ENCODE measurements at places on chromosomes 5 and 9.

DNA sequence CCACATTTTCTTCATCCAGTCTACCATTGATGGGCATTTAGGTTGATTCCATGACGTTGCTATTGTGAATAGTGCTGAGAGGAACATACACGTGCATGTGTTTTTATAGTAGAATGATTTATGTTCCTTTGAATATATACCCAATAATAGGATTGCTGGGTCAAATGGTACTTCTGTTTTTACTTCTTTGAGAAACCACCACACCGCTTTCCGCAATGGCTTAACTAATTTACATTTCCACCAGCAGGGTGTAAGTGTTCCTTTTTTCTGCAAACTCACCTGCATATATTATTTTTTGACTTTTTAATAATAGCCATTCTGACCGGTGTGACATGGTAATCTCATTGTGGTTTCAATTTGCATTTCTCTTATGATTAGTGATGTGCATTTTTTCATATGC, 82.2 kb upstream of the RFX3 start:
- DNase-seq: no peak

GRCh38 chr9:89718176-89718575, 113.4 kb downstream of the GADD45G start:
- DNase-seq: no peak

- DNase-seq: no peak
Observed at GRCh38 chr5:10416868-10417267, 24.8 kb upstream of the ROPN1L start.

- no peak for DNase-seq
Observed at GRCh38 chr5:131534974-131535373, 100.1 kb downstream of the RAPGEF6 start.

- no peak for DNase-seq
Observed at GRCh38 chr5:113273948-113274347, 160.8 kb downstream of the TSSK1B start.

GRCh38 chr5:89123581-89123980, 240.6 kb upstream of the MEF2C start:
- DNase-seq: no peak

- peak; percentile 37 for DNase-seq
Observed at GRCh38 chr9:92738661-92739081, 26.0 kb downstream of the BICD2 start.

DNA sequence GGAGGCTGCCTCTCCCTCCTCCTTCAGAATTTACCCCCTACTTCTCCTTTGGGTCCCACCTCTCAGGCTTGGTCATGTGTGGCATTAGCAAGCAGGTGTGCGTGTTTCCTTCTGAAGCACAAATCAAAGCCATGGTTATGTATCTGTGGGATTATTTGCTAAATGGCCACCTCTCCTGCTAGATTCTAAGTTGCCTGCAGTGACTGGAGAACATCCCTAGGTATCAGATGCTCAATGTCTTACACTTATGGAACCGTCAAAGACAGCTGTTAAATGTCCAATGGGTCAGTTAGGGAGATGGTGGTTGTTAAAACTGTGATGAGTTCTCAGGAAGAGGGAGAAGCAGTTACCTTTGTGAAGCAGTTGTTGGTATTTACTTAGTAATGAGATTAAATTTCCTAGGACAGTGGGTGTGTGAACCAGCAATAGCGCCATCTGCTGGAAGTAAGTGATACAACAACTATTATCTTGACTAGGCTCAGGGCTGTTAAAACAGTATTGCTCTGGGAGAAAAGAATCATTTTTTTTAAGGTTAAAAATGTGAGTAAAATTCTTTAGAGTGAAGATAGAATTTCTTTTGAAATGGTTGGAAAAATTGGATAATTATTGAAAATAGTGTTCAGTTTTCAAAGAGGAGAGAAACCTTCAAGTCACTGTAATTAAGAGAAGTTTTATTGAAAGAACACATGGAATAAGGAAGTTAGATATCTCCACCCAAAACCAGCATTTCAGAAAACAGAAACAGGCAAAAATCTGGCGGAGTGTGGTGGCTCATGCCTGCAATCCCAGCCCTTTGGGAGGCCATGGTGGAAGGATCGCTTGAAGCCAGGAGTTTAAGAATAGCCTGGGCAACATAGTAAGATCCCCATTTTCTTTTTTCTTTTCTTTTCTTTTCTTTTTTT, 71.3 kb downstream of the TMC1 start:
- DNase-seq: no peak

- DNase-seq: no peak
Observed at GRCh38 chr9:1320607-1321195, 270.5 kb downstream of the DMRT2 start.

GRCh38 chr9:32867026-32867425, 83.7 kb downstream of the TMEM215 start:
- DNase-seq: no peak

GRCh38 chr9:77981332-77981731, 50.3 kb downstream of the GNAQ start:
- DNase-seq: peak; percentile 80

DNA sequence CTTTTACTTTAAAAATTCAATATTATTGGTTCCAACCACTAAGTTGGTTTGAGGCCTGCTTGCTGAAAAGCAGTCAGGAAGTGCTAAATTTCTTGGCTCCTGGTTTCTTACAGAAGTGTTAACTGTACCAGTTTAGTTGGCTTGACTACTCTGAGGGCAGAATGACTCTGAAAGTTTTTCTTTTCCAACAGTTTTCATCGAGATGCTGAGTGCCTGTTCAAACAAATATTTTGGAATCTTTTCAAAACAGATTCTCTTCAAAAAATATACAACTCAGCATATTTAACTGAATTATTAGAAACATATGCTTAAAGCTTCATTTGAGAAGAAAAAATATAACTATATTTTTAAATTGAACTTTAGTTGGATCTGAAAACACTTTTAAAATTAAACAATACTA, 37.0 kb downstream of the SLC38A9 start:
- no peak for DNase-seq

DNA sequence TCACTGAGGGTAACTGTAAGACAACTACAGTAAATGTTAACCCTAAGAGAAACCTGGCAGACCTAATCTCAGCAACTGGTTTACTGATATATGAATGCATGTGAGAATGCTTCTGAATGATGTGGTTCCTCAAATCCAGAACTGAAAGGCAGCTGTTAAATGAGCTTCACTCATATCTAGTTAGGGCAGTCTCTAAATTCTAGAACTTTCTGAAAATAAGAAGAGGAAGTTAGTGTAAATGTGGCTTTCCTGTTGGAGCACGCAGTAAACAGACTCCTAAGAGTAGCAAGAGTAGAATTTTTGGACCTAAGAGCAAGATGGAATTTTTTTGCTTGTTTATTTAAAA, 117.9 kb upstream of the KCNN2 start:
- no peak for DNase-seq

GRCh38 chr5:59066367-59067163, 483.7 kb downstream of the RAB3C start:
- DNase-seq: no peak

DNA sequence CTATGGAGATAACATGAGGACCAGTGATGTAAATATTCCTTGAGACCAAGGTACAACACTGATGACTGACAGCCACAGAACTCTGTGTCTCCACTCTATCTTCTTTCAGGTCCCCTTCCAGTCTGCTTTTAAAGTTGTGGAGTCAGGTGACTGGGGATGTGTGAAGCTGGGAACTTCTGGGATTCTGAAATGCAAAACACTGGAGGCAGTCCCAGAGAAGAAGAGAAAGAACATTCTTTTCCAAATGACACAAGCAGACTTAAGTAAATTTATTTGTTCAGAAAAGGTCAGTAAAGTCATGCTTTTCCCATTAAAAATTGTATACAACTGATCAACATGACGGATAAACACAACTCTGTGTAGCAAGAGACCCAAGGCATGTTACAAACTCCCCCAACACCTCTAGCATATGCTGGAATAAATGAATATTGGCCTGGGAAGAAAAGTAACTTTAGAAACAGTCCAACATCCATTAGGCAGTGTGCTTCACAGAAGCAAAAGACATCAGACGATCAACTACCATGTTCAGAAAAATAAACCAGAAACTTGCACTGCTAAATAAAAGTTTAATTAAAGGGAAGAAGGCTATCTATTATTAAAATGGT, 92.4 kb upstream of the IFNK start:
- no peak for DNase-seq

GRCh38 chr5:83927140-83927733, 206.6 kb upstream of the HAPLN1 start:
- no peak for DNase-seq

- DNase-seq: no peak
Observed at GRCh38 chr5:756171-756570, 28.4 kb downstream of the ZDHHC11B start.

GRCh38 chr5:72392326-72392733, 72.2 kb downstream of the PTCD2 start:
- no peak for DNase-seq

DNA sequence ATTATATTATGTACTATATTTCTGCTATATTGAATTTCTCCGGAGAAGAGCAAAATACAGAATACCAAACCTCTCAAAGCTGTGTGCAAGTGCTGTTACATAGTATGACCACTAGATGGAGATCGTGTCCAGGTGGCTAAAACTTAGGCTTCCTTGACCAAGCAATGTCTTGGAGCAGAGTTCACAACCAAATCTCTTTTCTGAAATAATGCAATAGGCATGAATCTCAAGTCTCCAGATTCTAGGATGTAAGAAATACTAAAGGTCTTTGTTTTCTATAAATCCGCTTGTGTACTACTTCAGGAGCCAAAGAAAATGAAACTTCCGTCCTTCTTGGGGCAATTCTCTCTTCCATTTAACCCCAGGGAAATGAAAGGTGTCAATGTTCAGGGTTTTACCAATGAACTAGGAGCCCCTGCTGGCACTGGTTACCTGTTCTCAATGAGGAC, 181.5 kb upstream of the RAI14 start:
- DNase-seq: no peak

- no peak for DNase-seq
Observed at GRCh38 chr9:13500034-13500433, 220.5 kb upstream of the MPDZ start.

DNA sequence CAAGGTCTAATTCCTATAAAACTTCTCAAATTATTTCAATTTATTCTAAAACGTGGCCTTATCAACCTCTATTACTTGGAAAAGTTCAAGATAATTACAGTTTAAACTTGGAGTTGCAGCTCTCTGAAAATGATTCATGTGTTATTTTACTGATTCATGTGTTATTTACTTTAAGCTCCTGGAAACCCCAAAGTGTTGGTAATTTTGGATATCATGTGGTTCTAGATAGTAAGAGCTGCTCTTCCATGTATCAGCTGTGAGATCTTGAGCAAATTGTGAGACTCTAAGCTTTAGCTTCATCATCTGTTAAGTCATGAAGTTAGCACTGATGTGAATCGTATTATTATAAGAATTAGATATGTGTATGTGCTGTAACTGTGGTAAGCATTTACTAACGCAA, 749.2 kb downstream of the TLE4 start:
- no peak for DNase-seq

DNA sequence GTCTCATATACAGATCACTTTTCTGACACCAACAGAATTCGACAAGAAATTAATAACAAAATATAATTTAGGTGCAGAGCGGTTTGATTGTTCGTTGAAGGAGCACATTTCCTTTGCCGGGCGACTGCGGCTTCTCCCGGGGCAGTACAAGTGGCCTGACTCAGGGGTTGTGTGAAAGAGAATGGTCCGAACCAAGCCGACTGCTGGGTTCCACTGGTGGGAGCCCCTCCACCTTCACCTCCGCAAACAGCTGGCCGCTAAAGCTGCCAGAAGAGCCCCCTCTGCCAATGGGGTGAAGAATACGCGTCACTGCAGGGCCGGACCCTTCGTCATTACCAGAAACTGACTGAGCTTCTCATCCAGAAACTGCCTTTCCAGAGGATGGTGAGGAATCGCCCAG, 156.0 kb upstream of the IFNE start:
- no peak for DNase-seq

GRCh38 chr5:133938929-133939328, 29.5 kb downstream of the C5orf15 start:
- DNase-seq: no peak

DNA sequence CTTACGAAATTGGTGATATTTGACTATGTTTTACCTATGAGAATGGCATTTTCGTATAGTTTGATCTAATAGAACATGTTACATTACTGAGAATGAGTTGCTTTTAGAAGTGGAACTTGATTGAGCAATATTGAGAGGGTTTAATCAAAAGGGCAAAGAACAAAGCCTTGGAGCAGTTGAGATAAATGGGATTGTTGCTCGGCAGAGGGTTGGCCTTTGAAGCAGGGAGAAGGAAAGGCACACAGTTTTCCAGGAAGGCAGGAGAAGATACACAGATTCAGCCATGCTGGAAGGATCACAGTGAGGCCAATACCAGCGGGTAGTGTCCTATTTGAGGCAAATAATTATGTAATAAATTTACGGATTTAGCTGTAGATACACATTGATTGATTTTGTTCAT, 19.5 kb downstream of the MAN2A1 start:
- DNase-seq: no peak

GRCh38 chr9:129623331-129623730, 2.4 kb upstream of the C9orf50 start:
- DNase-seq: no peak

- no peak for DNase-seq
Observed at GRCh38 chr9:88396836-88397577, 8.8 kb downstream of the SPIN1 start.

GRCh38 chr9:17509151-17509550, 69.7 kb upstream of the SH3GL2 start:
- no peak for DNase-seq

GRCh38 chr9:107932046-107932445, 442.5 kb upstream of the KLF4 start:
- DNase-seq: no peak

DNA sequence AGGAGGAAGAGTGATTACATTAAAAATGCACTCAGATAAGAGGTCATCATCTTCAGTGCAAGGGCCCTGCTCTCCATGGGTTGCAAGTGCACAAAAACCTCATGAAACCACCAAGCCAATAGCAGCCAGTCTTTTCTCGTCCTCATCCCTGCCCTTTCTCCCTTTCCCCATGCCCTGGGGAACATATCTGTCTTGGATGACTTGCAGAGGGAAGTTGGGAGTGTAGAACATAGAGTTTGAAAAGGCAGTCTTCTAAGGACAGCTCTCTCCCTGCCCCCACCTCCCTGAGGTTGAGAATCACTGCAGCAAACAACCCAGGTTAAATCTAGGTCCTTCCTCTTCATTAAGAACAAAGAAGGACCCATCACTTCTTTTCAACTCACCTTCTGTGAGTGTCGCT, 22.0 kb downstream of the DDX31 start:
- DNase-seq: no peak

GRCh38 chr9:136643596-136644342, 18.9 kb upstream of the EGFL7 start:
- DNase-seq: no peak

- no peak for DNase-seq
Observed at GRCh38 chr9:19935422-19935821, 146.6 kb upstream of the SLC24A2 start.

GRCh38 chr9:99819123-99819855, 2.4 kb upstream of the NR4A3 start:
- DNase-seq: peak; percentile 77

All from RWPE2 (cell line).